T1000 (cell line): ENCODE measurements at places on chromosomes 6 and 20.
A peak's percentile ranks its signal among the peaks of the same experiment; 100 is the strongest.

GRCh38 chr6:166996406-166996805 lies 2.8 kb upstream of the CEP43 start:
- DNase-seq = no peak

DNA sequence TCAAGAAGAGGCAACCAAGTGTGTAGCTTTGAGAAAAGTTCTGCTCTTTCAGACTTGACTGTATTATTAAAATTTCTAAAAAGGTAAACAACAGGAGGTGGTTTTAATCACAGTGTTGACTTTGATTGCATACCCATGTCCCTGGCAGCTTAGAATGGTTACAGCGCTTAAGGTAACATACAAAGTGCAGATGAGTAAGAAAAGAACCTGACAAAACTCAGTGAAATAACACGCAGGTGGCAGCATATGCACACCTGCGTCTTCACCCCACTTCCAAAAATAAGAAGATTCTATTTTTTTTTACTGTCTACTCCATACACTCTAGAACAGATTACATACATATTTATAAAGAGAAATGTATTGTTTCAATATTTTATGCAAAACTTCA lies 233.5 kb downstream of the GMPR start:
- DNase-seq = no peak

- DNase-seq = no peak
These were observed 95.7 kb downstream of the LYRM2 start for GRCh38 chr6:89542866-89543265.

- peak; percentile 15 for DNase-seq
These were observed 2.0 kb upstream of the PLCG1 start for GRCh38 chr20:41135187-41135887.

DNA sequence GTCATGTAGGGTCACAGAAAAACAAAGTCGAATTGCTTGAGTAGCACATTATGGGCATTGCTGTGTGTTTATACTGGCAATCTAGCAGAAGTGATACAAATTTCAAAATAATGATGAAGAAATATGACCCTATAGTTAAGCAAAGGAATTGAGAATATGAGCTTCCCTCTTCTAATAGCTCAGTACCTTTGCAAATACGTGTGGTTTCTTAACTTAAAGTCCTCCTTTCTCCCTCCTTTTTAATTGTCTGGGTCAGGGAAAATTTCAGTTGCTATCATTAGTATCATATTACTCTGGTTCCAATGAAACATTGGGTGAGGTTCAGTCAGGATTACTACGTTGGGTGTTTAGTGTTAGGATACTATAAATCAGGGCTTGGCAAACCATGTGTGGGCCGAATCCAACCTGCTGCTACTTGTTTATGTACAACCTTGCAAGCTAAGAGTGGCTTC lies 166.8 kb upstream of the CARMIL1 start:
- DNase-seq = no peak

- DNase-seq = no peak
These were observed 163.5 kb downstream of the KIF6 start for GRCh38 chr6:39561536-39562266.

DNA sequence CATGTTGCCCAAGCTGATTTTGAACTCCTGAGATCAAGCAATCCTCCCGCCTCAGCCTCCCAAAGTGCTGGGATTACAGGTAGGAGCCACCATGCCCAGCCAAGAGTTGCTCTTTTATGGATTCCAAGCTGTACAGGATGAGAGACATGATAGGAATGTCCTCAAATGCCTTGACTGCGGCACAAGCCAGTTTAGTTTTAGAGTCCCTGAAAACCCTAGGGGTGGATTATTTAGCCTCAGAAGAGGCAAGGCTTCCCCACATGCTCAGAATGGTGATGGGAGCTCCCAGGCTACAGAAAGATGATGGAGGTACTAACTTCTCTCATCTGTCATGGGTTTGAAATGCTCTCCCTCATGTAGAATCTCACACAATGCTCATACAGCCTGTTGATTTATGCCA lies 280.5 kb upstream of the PRND start:
- DNase-seq = no peak
